SW480 (cell line): ENCODE measurements at places on chromosomes 3 and 15.

DNA sequence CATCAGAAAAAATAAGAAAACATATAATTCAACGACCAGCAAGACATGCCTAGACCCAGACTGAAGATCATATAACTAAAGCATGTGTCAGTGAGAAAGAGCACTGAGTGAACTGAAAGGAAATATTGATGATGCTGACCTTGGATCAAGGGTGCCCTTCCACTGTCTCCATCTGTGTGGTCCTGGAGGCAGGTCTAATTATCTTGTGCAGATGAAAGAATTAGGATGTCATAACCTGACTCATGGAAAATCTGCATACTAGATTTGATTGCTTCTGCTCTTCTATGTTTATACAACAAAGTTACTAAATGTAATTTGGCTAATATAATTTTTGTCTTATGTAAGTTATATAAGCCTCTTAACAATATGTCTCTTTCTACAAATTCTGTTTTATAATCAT is 264.6 kb upstream of the TGFBR2 start:
- no peak for DNase-seq

GRCh38 chr3:52396011-52396906 is 48.6 kb downstream of the SEMA3G start:
- no peak for DNase-seq

- DNase-seq = no peak
Measured at GRCh38 chr3:133375403-133375745, 24.5 kb upstream of the BFSP2 start.

DNA sequence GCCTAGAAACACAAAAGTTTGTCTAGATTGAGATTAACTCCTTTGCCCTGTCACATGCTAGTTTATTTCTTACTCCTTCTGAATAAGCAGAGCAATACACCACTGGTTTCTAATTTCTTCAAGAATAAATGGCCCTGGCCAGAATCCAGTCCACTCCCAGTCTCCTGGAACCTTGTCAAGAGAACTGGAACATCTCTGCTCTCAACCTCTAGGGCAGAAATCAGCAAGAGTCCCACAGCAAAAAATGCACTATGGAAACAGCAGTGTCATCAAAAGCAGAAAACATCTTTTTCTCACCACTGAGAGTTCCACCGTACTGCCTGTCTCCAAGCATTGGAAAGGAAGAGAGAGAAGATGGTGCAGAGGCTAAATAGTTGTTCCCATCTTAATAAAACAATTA is 35.9 kb upstream of the PPP2R3A start:
- no peak for DNase-seq
